ENCODE measurements at places on chromosomes 5 and 9. TPM values are rescaled to one million over a fixed set of nuclear protein-coding genes. Genes with fewer than 3 reads are reported as not detected.

Gene PCDHGC3
- 11.0 TPM for total RNA-seq

Gene SLC24A2
- total RNA-seq = 0.12 TPM

GRCh38 chr9:135213566-135213965 is 126.1 kb downstream of the OLFM1 start:
- no peak for DNase-seq

GRCh38 chr9:124553738-124554137 is 46.5 kb upstream of the NR5A1 start:
- no peak for DNase-seq

DNA sequence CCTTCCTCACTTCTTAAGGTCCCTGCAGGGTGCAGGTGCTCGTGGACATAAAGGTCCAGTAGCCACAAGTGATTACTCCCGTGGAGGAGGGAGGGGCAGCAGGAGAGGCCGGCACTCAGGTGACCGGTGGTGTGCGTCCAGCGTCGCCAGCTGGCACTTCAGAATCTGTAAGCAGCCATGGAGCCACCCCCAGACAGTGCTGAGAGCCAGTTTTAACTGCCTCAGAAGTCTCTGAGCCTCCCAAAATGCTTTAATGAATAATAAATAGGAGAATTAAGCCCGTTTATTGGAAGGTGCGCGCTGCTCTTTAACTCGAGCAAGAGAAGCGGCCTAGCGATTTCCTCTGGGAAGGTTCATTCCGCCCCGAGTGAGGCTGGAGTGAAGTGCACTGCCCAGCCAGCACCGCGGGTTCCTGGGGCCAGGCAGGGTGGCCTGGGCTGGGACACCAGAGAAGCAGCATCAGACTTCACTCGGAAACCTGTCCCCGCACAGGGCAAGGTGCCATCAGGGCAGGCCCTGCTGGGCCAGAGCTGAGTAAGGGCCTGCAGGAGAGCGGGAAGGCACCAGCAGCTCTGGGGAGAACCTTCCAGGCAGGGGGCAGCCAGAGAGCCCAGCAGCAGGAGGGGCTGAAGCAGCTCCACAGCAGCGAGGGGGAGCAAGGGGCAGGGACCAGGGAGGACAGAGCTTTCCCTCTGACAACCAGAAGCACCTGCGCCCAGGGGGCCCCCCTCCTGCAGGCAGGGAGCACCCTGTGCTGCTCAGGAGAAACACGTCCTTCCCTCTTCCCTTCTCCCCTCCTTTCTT is 61.2 kb downstream of the VAV2 start:
- no peak for DNase-seq

Gene PDE6A
- total RNA-seq = not detected

GRCh38 chr5:168269937-168270330 is 21.5 kb upstream of the WWC1 start:
- DNase-seq = no peak

GRCh38 chr5:174998131-174998730 is 273.8 kb downstream of the MSX2 start:
- no peak for DNase-seq

Gene ADAMTSL1
- 6.0 TPM for total RNA-seq

Measured in type B pancreatic cell (in vitro differentiated cells).